ENCODE measurements at places on chromosomes 1 and 21.

GRCh38 chr1:8629241-8630091, 188.0 kb downstream of the RERE start:
- no peak for DNase-seq

GRCh38 chr1:36836196-36836883, 198.0 kb downstream of the GRIK3 start:
- DNase-seq, result no peak

GRCh38 chr1:203567596-203567995, 59.0 kb upstream of the ATP2B4 start:
- no peak for DNase-seq

- DNase-seq, result no peak
Measured at GRCh38 chr1:238621405-238621804, 730.7 kb upstream of the ZP4 start.

DNA sequence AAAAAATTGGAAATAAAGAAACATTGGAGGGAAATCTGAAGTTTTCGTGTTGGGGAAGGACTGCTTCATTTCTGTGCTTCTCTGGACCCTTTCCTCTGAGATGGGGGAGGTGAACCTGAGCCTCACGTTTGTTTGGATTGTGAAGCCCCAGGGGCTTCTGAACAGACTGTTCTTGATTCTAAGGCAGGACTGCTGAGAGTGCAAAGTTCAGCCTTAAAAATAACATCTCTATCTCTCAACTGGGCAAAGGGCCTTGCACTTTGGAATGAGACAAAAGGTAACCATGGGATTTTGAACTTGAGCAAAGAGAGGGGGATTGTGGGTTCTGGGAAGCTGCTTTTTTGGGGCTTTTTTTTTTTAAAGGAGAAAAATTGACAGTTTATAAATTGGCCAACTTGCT, 45.0 kb downstream of the GPR88 start:
- no peak for DNase-seq

- DNase-seq, result no peak
Measured at GRCh38 chr21:41371685-41372030, 9.8 kb downstream of the MX2 start.

GRCh38 chr1:27033043-27033746, 20.5 kb upstream of the TENT5B start:
- DNase-seq, result no peak

DNA sequence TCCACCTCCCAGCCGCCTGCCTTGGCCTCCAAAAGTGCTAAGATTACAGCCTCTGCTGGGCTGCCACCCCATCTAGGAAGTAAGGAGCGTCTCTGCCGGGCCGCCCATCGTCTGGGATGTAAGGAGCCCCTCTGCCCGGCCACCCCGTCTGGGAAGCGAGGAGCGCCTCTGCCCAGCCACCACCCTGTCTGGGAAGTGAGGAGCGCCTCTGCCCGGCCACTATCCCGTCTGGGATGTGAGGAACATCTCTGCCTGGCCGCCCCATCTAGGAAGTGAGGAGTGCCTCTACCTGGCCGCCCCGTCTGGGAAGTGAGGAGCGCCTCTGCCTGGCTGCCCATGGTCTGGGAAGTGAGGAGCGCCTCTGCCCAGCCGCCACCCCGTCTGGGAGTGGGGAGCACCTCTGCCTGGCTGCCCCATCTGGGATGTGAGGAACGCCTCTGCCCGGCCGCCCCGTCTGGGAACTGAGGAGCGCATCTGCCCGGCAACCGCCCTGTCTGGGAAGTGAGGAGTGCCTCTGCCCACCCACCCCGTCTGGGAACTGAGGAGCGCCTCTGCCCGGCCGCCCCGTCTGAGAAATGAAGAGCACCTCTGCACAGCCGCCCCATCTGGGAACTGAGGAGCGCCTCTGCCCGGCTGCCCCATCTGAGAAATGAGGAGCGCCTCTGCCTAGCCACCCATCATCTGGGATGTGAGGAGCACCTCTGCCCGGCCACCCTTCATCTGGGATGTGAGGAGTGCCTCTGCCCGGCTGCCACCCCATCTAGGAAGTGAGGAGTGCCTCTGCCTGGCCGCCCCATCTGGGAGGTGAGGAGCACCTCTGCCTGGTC, 137.8 kb upstream of the PALMD start:
- no peak for DNase-seq

DNA sequence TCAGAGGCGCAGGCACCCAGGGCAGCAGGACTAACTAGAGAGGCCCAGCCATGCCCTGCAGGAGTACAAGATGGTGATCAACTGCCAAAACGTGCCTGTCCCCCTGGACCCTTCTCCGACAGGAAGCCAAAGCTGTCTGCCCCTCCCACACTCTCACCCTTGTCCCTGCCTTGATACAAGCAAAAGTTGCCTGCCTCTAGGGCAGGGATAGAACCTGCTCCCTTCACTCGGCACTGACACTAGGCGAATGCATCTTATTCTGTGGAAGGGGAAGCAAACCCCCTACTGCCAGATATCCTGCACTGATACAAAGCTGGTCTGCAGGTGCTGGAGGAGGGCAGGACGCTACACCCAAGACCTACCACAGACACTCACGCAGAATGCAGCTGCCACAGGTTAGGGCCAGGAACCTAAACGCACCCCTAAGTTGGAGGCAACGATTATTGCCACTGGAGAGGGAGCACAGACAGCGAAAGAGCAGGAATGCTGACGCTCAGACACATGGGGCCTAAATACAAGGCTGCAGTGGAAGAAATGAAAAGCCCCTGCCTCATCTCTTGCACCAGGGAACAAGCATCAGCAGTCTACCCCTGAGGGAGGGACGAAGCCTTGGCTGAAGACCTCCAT, 3.7 kb downstream of the TARBP1 start:
- no peak for DNase-seq

- no peak for DNase-seq
Measured at GRCh38 chr1:115107516-115108260, 18.4 kb upstream of the TSPAN2 start.

GRCh38 chr21:33794596-33794995, 121.0 kb downstream of the ATP5PO start:
- no peak for DNase-seq

- no peak for DNase-seq
Measured at GRCh38 chr21:36229181-36229580, 72.6 kb downstream of the DOP1B start.

- DNase-seq, result no peak
Measured at GRCh38 chr21:42455196-42455595, 40.8 kb downstream of the RSPH1 start.

DNA sequence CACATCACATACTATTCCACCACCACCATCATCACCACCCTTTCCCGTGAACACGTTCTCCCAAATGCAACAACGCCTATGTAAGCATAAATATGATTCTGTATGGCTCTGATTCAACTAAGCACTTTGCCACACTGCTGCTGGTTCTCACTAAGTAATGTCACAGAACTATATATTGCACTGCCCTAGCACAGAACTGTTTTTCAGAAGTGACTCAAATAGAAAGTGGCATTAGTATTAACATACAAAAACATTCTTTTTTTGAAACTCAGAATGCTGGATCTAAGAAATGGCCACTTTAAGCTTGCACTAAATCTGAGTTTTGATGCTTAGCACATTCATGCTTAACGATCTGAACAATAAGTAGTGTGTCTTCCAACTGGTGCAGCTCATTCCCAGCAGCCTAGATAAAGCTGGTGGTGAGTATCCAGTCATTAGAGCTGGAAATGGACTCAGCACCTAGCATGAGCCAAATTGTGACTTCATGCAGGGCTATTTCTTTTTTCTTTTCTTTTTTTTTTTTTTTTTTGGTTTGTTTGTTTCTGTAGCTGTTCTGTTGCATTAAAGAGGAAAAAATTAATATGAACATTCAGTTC, 46.2 kb upstream of the ZC3H11B start:
- DNase-seq, result no peak

DNA sequence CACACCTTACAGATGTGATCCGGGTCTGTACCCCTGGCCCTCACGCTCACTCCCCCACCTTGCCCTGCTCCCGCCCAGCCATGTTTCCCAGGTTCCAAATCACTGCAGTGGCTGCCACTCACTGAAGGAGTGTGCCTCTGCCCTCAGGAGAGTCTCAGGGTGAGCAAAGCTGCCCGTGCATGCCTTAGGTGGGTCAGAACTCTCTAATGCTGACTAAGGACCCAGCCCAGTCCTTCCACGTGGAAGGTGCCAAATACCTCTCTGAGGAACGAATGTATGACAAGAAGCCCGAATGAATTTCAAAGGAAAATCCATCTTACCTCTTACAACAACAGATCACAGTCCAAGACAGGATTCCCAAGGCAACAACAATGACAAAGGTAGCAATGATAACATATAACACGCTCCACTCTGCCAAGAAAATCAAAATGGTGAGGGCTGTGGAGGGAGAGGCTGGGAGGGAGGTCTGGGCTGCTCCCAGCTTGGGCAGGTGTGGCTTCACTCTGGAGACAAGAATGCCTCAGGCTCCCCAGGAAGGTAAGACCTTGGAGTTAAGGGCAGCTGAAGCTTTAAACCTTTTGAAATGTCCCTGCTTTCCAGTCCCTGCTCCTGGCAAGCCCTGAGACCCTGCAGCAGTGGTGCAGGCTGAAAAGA, 115.2 kb downstream of the KIAA0319L start:
- no peak for DNase-seq

GRCh38 chr1:214843281-214843680, 239.3 kb upstream of the KCNK2 start:
- DNase-seq, result no peak

GRCh38 chr1:101122452-101123166, 97.0 kb upstream of the DPH5 start:
- no peak for DNase-seq

GRCh38 chr21:42443181-42443785, 39.6 kb downstream of the UBASH3A start:
- DNase-seq, result peak; percentile 2

DNA sequence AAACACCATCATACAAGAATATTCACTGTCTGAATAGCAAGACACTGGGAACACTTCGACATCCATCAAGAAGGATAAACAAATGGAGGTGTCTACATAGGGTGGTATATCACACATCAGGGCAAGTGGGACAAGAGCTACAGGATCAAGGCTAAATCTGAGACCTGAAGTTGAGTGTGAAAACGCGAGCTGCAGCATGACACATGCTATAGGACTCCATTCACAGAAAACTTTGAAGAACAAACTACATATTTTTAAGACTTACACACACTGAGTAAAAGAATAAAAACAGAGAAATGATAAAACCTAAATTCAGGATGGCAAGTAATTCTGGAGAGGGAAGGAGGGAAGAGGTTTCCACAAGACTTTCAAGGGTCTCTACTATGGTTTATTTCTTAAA, 2.1 kb downstream of the TTC39A start:
- no peak for DNase-seq

- DNase-seq, result no peak
Measured at GRCh38 chr1:76227621-76228020, 153.1 kb downstream of the ST6GALNAC3 start.

DNA sequence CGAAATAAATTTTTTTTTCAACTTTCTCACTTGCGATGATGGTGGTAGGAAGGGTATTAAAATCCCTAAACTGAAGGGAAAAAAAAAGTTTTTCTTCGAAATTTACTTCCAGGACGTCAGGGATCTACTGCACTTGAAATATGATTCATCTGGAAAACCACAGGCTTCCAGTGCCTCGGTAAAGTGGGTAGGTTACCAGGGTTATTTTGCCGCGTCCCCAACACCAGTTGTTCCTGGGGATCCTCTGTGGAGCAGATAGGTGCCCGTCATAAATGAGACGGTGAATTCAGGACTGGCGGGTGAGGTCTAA, 773 bp downstream of the RABIF start:
- DNase-seq, result no peak

GRCh38 chr1:202023001-202023433, 12.6 kb downstream of the ELF3 start:
- DNase-seq, result no peak

DNA sequence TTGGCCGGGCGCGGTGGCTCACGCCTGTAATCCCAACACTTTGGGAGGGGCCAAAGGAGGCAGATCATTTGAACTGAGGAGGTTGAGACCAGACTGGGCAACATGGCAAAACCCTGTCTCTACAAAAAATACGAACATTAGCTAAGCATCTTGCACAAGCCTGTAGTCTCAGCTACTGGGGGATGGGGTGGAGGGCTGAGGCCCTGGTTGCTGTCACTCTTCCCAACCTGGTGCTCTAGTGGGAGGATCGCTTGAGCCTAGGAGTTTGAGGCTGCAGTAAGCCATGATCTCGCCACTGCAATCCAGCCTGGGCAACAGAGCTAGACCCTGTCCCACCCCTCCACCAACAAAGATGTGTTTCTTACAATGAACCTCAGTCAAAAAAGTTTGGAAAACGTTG, 2.8 kb downstream of the PHGDH start:
- no peak for DNase-seq

DNA sequence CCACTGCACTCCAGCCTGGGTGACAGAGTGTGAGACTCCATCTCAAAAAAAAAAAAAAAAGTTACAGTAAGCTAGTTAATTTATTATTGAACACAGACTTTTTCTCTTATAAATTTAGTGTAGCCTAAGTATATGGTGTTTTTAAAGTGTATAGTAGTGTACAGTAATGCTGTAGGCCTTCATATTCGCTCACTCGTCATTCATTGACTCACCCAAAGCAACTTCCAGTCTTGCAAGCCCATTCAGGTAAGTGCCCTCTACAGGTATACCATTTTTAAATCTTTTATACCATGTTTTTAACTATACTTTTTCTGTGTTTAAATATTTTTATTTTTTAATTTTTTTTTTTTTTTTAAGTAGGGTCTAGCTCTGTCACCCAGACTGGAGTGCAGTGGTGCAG, 12.1 kb downstream of the POU2F1 start:
- no peak for DNase-seq

DNA sequence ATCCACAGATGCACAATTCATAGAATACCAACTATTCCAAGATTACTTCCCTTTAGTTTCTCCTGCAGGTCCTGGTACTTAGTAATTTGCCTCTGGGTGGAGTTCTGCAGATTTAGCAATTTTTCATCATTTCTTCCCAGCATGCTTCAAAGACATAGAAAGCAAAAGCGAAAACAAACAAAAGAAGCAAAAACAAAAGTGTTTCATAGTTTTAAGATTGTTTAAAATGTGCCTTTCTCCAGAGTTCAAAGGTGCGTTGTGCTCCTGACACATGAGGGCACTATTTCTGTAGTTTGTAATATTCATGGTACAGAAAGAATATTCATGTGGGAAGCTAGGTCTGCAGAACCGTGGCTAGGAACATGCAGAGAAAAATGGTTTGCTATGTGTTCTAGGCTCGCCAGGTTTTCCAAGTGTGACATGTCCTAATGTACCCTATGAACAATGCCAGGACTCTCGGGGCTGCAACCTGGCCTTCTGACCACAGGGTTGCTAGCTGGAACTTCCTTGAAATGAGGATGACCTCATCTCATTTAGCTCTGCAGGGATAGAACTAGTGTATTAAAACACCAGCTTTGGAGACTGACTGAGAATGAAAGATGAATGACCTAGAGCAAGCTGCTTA, 30.0 kb upstream of the RCSD1 start:
- peak; percentile 59 for DNase-seq

- no peak for DNase-seq
Measured at GRCh38 chr1:40606978-40607377, 58.5 kb downstream of the RIMS3 start.

DNA sequence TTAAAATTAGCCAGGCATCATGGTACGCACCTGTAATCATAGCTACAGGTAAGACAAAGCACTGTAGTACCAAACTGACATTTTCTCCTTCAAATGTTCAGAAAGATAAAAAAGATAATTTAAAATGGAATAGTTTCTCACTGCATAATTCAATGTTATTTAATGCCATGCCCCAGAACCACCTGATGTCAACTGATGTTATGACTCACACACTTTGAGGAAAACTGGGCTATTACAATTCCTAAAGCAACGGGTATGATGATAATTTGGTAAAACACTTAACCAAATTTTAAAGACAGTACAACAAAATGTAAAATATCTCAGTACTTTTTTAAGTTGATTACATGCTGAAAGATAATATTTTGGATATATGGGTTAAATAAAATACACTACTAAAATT, 22.9 kb upstream of the PLEKHO1 start:
- no peak for DNase-seq

Data from CD4-positive, alpha-beta T cell treated with Interleukin-17A for 4 hours (primary cell).